ENCODE measurements at places on chromosomes 4 and X.

DNA sequence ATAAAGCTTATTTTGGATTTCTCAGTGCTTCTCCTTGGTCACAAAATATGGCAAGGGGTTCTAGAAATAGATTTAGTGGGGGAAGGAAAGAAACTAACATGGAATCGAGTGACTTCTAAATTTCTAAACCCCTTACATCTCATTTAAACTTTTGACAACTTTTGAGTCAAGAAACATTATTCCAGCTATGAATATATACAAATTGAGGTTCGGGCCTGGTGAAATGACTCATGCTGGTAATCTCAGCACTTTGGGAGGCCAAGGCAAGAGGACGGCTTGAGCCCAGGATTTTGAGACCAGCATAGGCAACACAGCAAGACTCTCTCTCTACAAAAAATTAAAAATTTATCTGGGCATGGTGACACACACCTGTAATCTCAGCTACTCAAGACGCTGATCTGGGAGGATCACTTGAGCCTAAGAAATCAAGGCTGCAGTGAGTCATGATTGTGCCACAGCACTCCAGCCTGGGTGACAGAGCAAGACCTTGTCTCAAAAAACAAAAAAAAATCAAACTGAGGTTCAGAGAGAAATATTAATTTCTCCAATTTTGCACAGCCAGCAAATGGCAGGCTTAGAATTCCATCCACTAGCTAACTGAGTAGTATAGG is 99.8 kb downstream of the ANXA3 start:
- DNase-seq, result no peak

- no peak for DNase-seq
These were observed 22.0 kb downstream of the TNMD start for GRCh38 chrX:100606753-100607152.

- no peak for DNase-seq
These were observed 101.0 kb upstream of the UBQLN2 start for GRCh38 chrX:56462389-56462788.

DNA sequence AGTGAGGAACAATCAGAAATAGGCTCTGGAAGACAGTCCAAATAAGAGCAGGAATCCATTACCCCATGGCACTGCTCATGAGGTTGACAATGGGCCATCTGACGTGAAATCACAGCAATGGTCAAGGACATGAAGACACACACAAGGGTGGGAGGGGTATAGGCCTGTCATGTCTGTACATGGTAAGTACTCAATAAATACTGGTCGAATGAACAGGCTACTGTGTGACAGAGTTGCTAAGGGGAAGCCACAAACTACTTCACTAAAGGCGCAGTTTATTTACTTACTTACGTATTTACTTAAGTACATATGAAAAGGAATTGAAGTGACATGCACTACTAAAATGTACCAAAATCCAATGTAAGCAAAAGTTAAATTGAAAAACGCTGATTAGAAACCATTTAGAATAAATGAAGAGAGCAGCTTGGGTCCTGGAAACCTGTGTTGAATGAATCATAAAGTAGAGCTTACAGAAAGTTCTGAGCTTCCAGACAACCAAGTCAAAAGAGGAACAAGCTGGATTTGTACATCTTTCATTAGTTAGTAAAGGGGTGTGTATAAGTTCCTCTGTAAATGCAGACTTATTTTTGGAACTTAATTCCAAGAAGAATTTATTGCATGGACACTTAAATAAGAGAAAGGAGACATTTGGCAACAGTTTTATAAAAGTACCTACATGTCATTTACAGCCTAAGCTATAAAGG is 32.7 kb downstream of the ALPK1 start:
- no peak for DNase-seq

DNA sequence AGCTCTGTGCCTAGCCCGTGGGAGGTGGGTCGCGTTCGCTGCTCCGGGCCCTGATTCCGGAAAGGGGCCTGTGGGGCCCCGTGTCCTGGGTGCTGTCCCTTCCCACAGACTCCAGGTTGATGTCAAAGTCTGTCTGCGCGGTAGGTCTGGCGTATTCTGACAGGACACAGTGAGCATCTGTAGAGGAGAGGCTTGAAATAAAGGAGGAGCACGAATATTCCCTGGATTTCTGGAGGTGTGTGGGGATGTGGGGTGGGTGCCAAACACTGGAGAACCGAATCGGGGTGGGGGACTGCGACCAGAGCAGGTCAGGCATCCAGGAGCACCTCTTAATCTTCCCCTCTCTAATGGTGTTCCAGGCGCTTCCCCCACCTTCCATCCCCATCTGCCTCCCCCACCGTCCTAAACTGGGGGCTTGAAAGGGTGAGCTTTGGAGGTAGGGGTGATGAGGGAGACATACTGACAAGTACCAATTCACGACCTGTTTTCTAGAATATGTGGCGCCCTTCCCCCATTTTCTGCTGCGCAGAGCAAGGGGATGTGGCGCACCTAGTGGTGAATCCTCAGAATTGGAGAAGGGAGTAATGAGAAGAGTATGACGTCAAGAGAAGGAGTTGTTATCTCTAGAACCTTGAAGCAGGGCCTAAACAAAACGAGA is 877 bp downstream of the GPRASP1 start:
- DNase-seq, result no peak
